Aorta (tissue), 5 donors: ENCODE measurements at places on chromosomes 4 and X. TPM values are rescaled to one million over a fixed set of nuclear protein-coding genes. Genes with fewer than 3 reads are reported as not detected.

The SLC4A4 gene
- total RNA-seq: 6.2 TPM

The GJB1 gene
- total RNA-seq: not detected

The LEF1 gene
- 19.1 TPM for total RNA-seq

The ATP5ME gene
- total RNA-seq: 152 TPM

The TCEAL6 gene
- 0.55 TPM for total RNA-seq

The CTAG1B gene
- total RNA-seq: not detected

The CT55 gene
- not detected for total RNA-seq

The SUPT20HL1 gene
- not detected for total RNA-seq

The PCDH7 gene
- 232 TPM for total RNA-seq

- DNase-seq: no peak
These were observed 237.8 kb downstream of the PPP1R2C start for GRCh38 chrX:42540146-42540545.

DNA sequence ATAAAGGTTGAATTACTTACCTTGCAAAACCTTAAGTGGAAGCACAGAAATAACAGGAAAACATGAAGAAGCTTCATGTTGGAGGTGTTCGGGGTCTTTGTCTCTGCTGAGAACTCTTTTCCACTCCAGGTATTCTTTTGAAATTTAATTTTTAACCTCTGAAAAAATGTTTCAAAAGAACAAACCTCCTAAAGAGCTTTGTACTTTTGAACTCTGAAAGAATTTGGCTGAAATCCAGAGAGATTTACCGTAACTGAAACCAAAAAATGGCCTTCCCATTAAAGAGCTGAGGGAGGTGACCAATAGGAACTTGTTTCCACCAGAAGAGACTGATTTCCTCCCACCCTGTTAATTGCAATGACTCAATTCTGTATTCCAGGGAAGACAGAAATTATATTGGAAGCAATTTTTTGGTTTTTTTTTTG is at the start of gene CFI:
TSS of gene CFI (minus strand) at position 105 of the 425 bp plus-strand sequence. CDS start at position 77, 28 bp downstream.
- DNase-seq: no peak

- no peak for DNase-seq
These were observed 85.4 kb downstream of the RPS3A start for GRCh38 chr4:151184523-151185458.

DNA sequence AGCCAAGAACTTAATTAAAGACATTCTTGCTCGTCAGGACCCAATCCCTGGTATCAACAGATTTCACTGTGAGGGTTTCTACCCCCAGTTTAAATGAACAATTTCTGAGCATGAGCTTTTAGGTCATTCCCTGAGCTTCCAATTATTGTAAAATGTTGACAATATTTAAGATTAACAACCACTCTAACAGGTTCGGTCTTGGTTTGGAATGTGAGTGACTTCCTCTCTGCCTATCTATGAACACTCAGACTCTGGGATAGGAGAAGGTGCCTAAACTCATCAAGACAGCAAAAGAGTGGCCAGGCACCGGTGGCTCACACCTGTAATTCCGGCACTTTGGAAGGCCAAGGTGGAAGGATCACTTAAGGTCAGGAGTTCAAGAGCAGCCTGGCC is 82.9 kb upstream of the TMEM150C start:
- no peak for DNase-seq

DNA sequence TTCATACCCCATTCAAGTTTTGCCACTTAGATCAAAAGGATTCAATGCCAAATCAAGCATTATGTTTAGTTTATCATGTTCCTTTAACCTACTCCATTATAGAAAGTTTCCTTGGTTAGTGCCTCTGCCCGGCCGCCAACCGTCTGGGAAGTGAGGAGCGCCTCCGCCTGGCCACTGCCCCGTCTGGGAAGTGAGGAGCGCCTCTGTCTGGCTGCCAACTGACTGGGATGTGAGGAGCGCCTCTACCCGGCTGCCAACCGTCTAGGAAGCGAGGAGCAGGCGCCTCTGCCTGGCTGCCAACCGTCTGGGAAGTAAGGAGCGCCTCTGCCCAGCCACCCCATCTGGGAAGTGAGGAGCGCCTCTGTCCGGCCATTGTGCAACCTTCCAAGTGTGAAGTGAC is 36.3 kb upstream of the PDGFRA start:
- no peak for DNase-seq

GRCh38 chrX:40988100-40988499 is 97.1 kb upstream of the USP9X start:
- no peak for DNase-seq

- no peak for DNase-seq
These were observed 24.0 kb downstream of the CDKN2AIP start for GRCh38 chr4:183468210-183469095.

GRCh38 chr4:1959104-1959384 is 49.7 kb downstream of the NELFA start:
- DNase-seq: no peak

DNA sequence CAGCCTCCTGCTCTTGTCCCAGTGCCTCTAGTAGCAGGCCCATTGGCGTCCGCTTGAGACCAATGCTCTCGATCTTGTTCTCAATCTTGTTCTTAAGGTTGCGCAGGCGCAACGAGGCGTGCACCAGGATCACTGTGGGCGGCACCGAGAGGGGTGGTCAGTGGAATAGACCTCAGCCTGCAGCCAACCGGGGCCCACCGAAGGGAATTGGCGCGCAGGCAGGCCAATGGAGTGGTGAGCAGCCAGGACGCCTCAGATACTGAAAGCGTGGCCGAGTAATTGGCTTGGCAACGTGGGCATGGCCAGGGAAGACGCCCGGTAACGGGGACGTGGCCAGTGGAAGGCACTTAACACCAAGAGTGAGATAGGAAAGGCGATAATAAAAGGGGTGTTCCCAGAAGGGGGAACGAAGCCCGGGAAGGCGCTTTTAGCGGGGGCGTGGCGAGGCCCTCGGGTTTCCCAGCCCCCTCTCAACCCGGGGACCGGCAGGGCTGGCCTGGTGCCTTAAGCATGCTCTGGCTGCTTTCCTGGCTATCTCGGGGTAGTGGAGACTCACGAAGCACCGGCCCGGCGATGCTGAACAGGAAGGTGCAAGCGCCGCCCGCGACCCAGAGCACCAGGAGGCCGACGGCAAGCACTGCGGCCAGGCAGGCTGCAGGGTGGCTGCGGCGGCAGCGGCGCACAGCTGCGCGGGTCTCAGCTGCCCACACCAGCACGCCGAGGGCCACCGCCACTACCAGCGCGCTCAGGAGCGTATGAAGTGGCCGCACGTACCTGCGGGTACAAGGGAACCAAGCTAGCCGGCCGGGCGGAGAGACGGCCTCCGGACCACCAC is 1.7 kb downstream of the PRAF2 start:
- DNase-seq: peak; percentile 88

DNA sequence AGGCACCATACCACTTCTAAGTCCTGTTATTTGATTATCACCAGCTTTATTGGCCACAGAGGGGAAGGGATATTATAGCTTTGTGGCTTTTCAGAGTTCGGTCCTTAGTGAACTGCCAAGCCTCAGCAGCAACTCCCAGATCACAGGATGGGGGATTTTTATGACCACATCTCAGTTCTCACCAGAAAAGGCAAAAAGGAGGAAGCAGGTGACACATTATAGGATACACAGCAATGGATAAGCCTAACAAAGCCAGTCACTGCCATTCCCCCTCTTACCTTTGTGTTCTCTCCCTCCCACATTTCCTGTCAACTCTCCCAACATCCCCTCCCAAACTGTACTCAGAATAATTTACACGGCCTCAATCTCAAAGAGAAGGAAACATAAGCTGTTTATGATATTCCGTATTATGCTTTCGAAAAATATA is 142.8 kb downstream of the MGST2 start:
- DNase-seq: no peak

DNA sequence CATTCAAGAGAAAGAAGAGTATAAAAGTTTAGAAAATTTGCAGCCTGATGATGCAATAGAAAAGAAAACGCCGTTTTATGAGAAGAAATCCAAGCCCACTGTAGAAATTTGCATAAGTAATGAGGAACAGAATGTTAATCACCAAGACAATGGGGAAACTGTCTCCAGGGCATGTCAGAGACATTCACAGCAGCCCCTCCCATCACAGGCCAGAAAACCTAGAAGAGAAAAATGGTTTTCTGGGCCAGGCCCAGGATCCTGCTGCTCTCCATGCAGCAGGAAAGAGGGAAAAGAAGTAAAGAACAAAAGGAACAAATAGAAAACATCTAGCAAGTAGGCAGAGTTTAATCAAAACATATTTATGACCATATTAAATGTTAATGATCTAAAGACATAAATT is 119.0 kb downstream of the ANKRD50 start:
- DNase-seq: no peak

DNA sequence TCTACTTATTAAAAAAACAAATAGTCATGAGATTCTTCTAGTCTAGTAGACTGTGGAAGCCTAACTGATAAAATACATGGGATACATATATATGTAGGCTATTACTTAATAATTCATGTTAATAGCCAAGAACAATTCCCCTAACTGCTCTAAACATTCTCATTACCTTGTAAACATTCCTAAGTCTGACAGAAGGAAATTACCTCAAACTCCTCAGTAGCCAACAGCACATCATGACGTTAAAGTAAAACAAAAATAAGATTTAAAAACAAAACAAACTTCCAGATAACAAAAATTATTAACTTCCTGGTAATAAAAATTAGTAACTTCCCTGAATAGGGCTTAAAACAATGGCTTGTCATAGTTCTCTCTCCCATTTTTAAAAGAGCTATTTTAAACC is 109.2 kb downstream of the WDFY3 start:
- DNase-seq: no peak

DNA sequence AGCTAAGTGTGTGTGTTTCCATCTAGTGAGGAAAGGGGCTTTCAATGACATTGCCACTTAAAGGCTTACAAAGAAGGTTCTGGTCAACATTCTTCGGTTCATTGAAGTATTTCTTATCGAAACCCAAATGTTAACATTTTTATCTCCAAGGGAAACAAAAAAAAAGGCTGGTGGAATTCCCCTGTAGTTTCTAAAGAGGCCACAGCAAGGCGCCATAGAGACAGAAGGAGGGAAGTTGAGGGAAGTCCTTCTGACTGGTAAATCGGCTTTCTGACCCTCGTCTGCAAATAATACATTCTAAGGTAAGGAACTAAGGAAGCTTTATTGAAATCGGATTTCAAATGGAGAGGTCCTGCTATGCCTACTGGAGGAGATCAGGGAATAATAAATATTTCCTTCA is 1.7 kb upstream of the ZFP42 start:
- no peak for DNase-seq

GRCh38 chr4:2066571-2067445 is 7.7 kb downstream of the NAT8L start:
- DNase-seq: peak; percentile 59

- no peak for DNase-seq
These were observed 16.3 kb downstream of the CD38 start for GRCh38 chr4:15794426-15794825.

DNA sequence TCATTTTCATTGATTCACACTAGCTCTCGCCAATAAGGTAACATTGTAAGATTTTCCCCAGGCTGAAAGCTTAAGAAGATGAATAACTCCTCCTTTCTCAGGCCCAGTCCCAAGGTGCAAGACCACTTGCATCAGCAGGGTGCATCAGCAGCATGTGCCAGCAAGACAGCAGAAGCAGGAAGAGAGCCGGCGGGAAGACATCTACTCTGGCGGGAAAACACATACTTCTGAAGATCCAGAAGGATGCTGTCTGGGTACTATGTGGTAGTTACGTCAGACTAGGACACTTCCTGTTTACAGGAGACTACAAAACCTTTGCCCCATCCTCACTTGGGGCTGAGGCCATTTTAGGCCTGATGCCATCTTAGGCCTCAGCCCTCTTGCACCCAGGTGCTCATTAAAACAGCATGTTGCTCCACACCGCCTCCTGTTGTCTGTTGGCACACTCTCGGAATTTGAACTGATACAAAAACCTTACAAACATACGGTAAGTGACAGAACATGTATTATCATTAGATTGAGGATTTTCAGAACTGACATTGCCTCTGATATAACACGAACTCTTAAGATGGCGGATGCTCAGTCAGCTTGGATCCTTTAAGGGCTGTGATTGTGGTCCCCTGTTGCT is 886.5 kb upstream of the EPHA5 start:
- DNase-seq: no peak

GRCh38 chr4:27714073-27714472 is 853.4 kb downstream of the STIM2 start:
- no peak for DNase-seq

GRCh38 chrX:9164086-9164485 is 130.2 kb upstream of the FAM9B start:
- no peak for DNase-seq

GRCh38 chrX:134580907-134581306 is 77.4 kb downstream of the PLAC1 start:
- no peak for DNase-seq

- DNase-seq: no peak
These were observed 154.4 kb downstream of the SHROOM3 start for GRCh38 chr4:76589402-76589801.

- no peak for DNase-seq
These were observed 98.0 kb downstream of the TBL1X start for GRCh38 chrX:9562851-9563250.

- DNase-seq: no peak
These were observed 258.0 kb downstream of the COL25A1 start for GRCh38 chr4:109044431-109044830.

- DNase-seq: no peak
These were observed 108.1 kb upstream of the IQCM start for GRCh38 chr4:149923736-149924135.

DNA sequence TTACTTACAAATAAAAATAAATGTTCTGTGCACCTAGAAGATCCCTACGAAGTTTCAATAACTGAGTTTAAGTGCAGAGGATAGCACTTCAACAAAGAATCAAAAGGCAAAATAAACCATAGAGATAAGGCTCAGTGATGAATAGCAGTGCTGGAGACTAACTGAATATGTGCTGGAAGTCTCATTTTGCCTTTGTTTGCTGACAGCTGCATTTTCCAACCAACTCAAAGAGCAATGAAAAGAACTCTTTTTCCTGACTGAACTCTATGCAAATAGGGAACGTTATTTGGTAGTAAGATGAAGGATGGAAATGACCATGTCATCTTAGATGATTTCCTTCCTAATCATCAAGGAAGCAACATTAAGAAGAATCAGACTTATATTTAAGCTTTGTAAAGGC is 32.7 kb upstream of the ADH7 start:
- DNase-seq: no peak

DNA sequence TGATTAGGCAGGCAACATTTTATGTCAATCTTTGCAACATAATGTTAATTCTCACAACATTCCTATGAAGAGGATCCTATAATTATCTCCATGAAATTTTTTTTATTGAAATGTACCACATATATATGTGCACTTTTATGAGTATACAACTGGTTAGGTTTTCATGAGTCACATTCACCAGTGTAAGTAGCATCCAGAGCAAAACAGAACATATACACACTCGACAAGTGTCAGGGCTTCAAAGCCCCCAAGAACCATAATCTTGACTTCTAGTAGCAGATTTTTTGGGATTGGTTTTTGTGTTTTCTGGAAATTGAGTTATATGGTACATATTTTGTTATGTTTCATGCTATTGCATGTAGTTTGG is 62.4 kb downstream of the ARHGAP10 start:
- DNase-seq: no peak

DNA sequence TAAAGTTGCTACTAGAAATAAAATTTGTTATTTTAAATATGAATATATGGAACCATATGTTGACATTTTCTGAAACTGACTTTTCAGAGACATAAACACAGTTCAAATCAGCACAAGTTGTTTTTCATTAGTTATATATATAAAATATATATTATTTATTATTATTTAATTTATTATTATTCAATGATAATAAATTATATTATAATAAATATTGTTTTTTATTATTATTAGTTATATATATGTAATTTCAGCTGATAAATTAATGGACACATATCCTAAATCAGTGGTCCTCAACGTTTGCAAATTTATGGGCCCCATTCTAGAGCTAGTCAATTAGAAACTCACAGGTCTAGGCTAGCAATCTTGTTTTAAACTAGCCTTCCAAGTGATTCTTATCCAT is 809.3 kb downstream of the C4orf33 start:
- no peak for DNase-seq
